Thymus (tissue), 14 donors: ENCODE measurements at places on chromosomes 12 and 14.

DNA sequence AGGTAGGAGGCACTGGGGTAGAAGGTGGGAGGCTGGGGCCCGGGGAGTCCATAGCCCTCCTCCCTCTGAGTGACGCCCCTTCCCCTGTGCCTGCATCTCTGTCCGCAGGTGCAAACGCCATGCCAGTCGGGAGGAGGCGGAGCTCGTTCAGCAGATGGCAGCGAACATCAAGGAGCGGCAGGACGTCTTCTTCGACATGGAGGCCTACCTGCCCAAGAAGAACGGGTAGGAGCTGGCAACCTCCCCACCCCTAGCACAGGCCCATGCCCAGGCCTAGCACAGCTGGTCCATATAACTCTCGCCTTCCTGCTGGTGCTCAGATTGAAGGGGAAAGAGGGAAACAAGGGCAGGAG lies 35.6 kb downstream of the TMEM120B start:
- peak overlapping the region; percentile 91 for H3K27ac ChIP-seq
- no peak overlapping the region for H3K4me3 ChIP-seq
- H3K36me3 ChIP-seq, result peaks cover 7% of the 10 kb centered on the region

DNA sequence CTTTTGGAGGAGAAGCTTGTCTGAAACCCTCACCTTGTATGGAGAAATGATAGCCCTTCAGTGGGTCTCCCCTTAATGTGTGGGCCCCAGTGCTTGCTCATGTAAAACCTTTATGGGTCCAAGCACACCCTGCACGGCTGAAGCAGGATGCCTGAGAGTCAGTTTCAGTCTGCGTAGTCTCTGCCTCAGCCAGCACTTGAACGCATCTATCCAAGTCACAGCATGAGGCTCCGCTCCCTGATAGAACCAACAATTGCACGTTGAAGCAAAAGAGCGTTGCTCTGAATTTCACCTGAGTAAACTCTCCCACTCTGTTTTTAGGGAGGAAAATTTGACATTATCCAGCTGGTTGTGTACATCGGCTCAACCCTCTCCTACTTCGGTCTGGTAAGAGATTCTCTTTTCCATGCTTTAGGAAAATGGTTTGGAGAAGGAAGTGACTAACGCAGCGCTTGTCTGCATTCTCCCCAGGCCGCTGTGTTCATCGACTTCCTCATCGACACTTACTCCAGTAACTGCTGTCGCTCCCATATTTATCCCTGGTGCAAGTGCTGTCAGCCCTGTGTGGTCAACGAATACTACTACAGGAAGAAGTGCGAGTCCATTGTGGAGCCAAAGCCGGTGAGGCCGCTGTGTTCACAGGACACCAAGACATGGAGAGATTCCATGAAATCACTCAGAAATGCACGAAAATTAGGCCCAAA lies 33.0 kb upstream of the P2RX4 start:
- no peak overlapping the region for H3K4me3 ChIP-seq
- no peak overlapping the region for H3K27ac ChIP-seq
- DNase-seq, result no peak

DNA sequence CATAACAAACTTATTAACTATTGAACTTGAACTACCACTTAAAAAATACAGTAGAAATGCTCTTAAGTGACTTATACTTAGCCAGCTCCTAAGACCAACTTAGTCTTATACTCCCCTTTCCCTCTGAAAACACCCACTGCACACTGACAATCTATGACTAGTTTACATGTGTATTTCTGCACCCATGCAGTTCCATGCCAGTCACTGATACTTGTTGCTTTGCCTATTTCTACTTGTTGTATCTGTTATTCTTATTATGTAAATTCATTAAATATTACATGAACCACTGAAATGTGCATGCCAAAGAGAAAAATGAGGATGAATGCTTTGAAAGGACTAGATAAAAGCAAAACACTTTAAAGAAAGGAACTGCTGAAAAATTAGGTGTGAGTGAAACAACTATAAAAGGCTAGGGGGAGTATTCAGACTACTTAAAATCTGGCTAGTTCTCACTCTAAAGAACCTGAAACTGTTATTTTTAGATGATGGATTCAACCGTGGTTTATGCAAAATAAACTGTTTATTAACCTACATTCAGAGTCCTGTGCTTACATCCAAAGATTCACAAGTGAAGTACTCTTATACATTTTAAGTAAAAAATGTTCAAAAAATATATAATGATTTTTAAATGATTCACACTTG lies 74.7 kb downstream of the RPS6KA5 start:
- no peak overlapping the region for H3K27ac ChIP-seq
- H3K36me3 ChIP-seq, result no peaks in the 10 kb centered on the region
- no peaks in the 10 kb centered on the region for H3K4me1 ChIP-seq

GRCh38 chr12:48764521-48764920 lies 24.4 kb downstream of the ADCY6 start:
- no peak overlapping the region for H3K4me3 ChIP-seq
- H3K27me3 ChIP-seq, result no peaks in the 10 kb centered on the region
- H3K27ac ChIP-seq, result no peak overlapping the region

GRCh38 chr12:29187756-29188155 lies 38.7 kb downstream of the FAR2 start:
- H3K27ac ChIP-seq, result no peak overlapping the region
- no peaks in the 10 kb centered on the region for H3K27me3 ChIP-seq
- no peak for DNase-seq

- H3K36me3 ChIP-seq, result no peaks in the 10 kb centered on the region
- H3K27ac ChIP-seq, result no peak overlapping the region
- peaks cover 6% of the 10 kb centered on the region for H3K4me1 ChIP-seq
- no peaks in the 10 kb centered on the region for H3K27me3 ChIP-seq
- no peak for DNase-seq
These were observed 47.5 kb upstream of the RIN3 start for GRCh38 chr14:92466059-92466458.

DNA sequence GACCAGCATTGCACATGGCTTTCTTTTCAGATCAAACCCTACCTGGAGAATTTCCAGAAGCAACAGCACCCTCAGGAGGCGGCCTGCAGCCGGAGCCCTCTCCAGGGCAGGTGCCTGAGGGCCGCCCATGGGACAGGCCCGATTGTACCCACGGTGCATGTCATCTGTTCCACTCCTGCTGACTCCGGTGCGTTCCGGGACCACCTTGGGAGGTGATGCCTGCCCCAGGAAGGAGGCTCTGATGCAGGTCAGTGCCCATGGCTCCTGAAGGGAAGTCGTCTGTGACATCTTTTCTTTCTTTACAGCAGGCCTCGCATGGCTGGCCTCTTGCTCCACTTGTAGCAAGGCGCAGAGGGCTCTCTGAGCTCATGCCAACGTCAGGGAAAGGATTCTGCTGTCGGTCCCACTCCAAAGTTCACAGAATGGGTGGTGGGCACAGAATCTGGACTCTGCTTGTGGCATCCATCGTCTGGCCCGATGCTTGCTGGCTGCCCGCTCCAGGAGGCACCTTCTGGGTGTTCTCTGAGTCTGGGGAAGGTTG lies 160.7 kb upstream of the RTL1 start:
- no peaks in the 10 kb centered on the region for H3K4me1 ChIP-seq
- no peak overlapping the region for H3K27ac ChIP-seq
- DNase-seq, result no peak
- H3K36me3 ChIP-seq, result no peaks in the 10 kb centered on the region
- H3K27me3 ChIP-seq, result no peaks in the 10 kb centered on the region
- H3K4me3 ChIP-seq, result no peak overlapping the region

DNA sequence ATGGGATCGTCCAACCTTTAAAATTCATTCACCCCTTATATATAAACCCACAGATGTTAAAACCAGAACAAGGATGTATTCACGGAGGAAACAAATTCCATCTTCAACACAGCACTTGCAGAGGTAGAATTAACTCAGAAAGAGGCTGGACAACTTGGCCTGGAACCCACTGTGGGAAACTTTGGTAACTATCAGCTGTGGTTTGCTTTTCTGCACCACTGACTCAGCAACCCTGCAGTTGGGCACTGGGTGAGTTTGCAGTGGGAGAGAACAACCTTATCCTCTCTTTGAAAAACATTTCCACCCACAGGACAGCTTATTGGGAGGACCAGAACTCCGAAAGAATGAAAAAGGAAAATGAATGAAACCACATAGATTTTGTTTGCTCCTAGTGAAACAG lies 66.3 kb downstream of the ZNF664 start:
- H3K36me3 ChIP-seq, result no peaks in the 10 kb centered on the region
- no peak overlapping the region for H3K27ac ChIP-seq
- DNase-seq, result no peak
- H3K4me3 ChIP-seq, result no peak overlapping the region
- peaks cover 14% of the 10 kb centered on the region for H3K4me1 ChIP-seq

GRCh38 chr12:31752450-31752849 lies 23.6 kb upstream of the AMN1 start:
- H3K4me1 ChIP-seq, result peaks cover 3% of the 10 kb centered on the region
- no peak overlapping the region for H3K4me3 ChIP-seq
- H3K36me3 ChIP-seq, result no peaks in the 10 kb centered on the region
- no peak overlapping the region for H3K27ac ChIP-seq
- H3K27me3 ChIP-seq, result no peaks in the 10 kb centered on the region

DNA sequence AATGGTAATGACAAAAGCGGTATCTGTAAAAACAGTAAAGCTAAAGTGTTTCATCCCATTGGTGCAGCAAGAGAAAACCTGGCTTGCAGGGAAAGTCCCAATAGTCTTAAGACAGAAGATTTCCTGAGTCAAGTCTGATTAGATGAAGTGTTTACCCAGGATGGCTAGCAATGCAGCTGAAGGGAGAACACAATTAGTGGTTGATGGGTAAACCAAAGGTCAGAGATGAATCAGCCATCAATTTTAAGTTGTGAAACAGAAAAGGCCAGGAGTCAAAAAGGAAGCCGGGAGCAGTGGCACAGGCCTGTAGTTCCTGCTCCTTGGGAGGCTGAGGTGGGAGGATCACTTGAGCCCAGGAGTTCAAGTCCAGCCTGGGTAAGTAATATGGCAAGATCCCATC lies 52.6 kb downstream of the SEC23A start:
- no peaks in the 10 kb centered on the region for H3K27me3 ChIP-seq
- H3K4me3 ChIP-seq, result no peak overlapping the region
- H3K4me1 ChIP-seq, result no peaks in the 10 kb centered on the region
- no peak for DNase-seq
- no peak overlapping the region for H3K27ac ChIP-seq
- peaks cover 32% of the 10 kb centered on the region for H3K36me3 ChIP-seq

GRCh38 chr12:89319122-89319521 lies 33.2 kb downstream of the DUSP6 start:
- no peak overlapping the region for H3K27ac ChIP-seq
- H3K27me3 ChIP-seq, result no peaks in the 10 kb centered on the region

- H3K4me1 ChIP-seq, result peaks cover 34% of the 10 kb centered on the region
- no peak overlapping the region for H3K27ac ChIP-seq
- H3K27me3 ChIP-seq, result no peaks in the 10 kb centered on the region
- no peak for DNase-seq
- H3K36me3 ChIP-seq, result peaks cover 3% of the 10 kb centered on the region
- H3K4me3 ChIP-seq, result no peak overlapping the region
These were observed 10.3 kb downstream of the GPR68 start for GRCh38 chr14:91233936-91234790.

DNA sequence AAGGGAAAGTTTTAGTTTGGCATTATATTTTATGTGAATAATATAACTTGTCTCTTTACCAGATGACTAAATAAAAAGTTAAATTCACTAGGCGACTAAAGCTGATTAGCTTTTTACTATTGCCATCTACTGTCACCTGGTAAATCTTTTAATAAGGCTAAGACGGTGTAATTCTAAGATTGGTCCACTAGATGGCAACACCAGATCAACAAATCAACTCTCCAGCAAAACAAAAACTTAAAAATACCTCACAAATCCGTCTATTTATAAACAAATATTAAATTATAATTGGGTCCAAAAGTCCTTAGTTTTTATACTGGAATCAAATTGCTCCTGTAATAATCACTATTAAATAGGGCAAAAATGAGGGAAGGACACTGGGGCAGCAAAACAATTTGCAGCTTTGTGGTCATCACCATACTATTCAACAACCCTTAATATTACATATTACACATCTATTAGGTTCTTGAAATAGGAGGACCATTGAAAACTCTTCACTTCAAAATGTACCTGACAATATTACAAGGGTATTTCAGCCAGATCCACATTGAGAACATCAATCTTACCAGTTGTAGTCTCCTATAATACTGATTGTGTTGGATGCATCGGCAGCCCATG lies 47.9 kb downstream of the GALC start:
- peak; percentile 43 for DNase-seq
- H3K27ac ChIP-seq, result no peak overlapping the region
- no peaks in the 10 kb centered on the region for H3K4me1 ChIP-seq
- H3K4me3 ChIP-seq, result no peak overlapping the region
- peaks cover 21% of the 10 kb centered on the region for H3K36me3 ChIP-seq
- H3K27me3 ChIP-seq, result no peaks in the 10 kb centered on the region

DNA sequence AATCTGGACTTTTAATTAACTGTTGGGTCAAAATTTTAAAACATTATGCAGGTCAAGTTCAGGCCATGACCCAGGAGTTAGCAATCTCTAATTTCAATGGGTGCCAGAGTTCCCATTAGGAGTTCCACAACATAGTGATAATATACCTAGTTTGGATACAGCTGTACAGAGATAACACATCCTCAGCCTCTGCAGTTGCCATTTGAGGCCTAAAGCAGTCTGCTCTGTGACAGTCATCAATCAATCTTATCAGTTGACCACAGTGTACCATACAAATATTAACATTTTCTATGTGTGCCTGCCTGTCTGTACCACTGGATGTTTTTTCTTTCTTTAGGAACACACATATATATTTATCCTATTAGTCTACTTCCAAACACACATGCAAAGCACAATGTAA lies 54.0 kb upstream of the BBS10 start:
- H3K36me3 ChIP-seq, result no peaks in the 10 kb centered on the region
- no peaks in the 10 kb centered on the region for H3K27me3 ChIP-seq
- no peak overlapping the region for H3K4me3 ChIP-seq
- no peak for DNase-seq

GRCh38 chr12:24796876-24797275 lies 152.0 kb downstream of the BCAT1 start:
- no peaks in the 10 kb centered on the region for H3K27me3 ChIP-seq
- DNase-seq, result no peak
- no peaks in the 10 kb centered on the region for H3K36me3 ChIP-seq
- H3K27ac ChIP-seq, result no peak overlapping the region

GRCh38 chr12:128977441-128977840 lies 124.2 kb downstream of the GLT1D1 start:
- peaks cover 3% of the 10 kb centered on the region for H3K27me3 ChIP-seq
- no peak for DNase-seq
- no peak overlapping the region for H3K4me3 ChIP-seq
- no peaks in the 10 kb centered on the region for H3K36me3 ChIP-seq

- DNase-seq, result no peak
- H3K4me1 ChIP-seq, result peaks cover 16% of the 10 kb centered on the region
- no peak overlapping the region for H3K27ac ChIP-seq
- no peak overlapping the region for H3K4me3 ChIP-seq
- H3K36me3 ChIP-seq, result no peaks in the 10 kb centered on the region
These were observed 12.7 kb downstream of the CSRP2 start for GRCh38 chr12:76866151-76866567.
